Naive thymus-derived CD8-positive, alpha-beta T cell (primary cell): ENCODE measurements at places on chromosomes 7 and 10.

- no peaks in the 10 kb centered on the region for H3K4me1 ChIP-seq
- no peaks in the 10 kb centered on the region for H3K27me3 ChIP-seq
- DNase-seq = no peak
- no peak overlapping the region for H3K27ac ChIP-seq
- H3K36me3 ChIP-seq = peaks cover 29% of the 10 kb centered on the region
Measured at GRCh38 chr7:24659505-24659904, 86.3 kb downstream of the PALS2 start.

GRCh38 chr7:84712374-84713121 lies 474.3 kb downstream of the SEMA3D start:
- no peak overlapping the region for H3K27ac ChIP-seq
- no peak for DNase-seq
- no peak overlapping the region for H3K4me3 ChIP-seq
- H3K36me3 ChIP-seq = no peaks in the 10 kb centered on the region
- H3K4me1 ChIP-seq = no peaks in the 10 kb centered on the region
- no peaks in the 10 kb centered on the region for H3K27me3 ChIP-seq

DNA sequence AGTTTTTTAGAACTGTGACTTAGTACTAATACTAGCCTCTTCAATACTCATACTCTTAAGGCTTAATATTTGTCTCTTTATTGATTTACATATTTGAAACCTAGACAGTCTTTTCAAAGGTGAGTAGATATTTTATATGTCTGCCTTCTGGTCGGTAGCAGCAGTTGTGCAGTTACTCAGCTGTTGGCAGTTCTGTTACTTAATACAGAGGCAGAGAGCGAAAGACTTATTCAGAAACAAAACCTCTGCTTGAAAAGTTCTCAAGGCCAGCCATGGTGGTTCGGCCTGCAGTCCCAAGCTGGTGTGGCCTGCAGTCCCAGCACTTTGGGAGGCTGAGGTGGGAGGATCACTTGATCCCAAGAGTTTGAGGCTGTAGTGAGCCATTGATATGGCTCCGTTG lies 84.2 kb downstream of the AUTS2 start:
- H3K4me3 ChIP-seq = no peak overlapping the region
- DNase-seq = no peak
- H3K27me3 ChIP-seq = no peaks in the 10 kb centered on the region
- H3K27ac ChIP-seq = no peak overlapping the region
- no peaks in the 10 kb centered on the region for H3K36me3 ChIP-seq

GRCh38 chr10:88991899-88992320 lies 1.3 kb downstream of the FAS start:
- H3K36me3 ChIP-seq = no peaks in the 10 kb centered on the region
- H3K27me3 ChIP-seq = no peaks in the 10 kb centered on the region
- H3K27ac ChIP-seq = peak overlapping the region; percentile 92
- no peak for DNase-seq
- peak overlapping the region; percentile 91 for H3K4me3 ChIP-seq
- H3K4me1 ChIP-seq = peaks cover 25% of the 10 kb centered on the region

DNA sequence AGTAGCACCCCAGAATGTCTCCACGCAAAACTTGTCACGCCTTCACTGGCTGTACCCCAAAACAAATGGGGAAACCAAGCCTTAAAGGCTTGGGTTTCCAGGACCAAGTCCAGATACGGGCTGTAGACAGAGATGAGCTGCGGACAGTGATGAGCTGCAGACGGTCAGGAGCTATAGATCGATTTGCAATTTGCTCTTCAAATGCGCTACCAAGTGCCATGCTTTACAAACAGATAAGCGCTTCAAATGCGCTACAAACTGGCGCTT lies 658 bp upstream of the SGCE start:
- no peaks in the 10 kb centered on the region for H3K36me3 ChIP-seq
- DNase-seq = no peak
- peaks cover 7% of the 10 kb centered on the region for H3K4me1 ChIP-seq
- H3K4me3 ChIP-seq = peak overlapping the region; percentile 84

- no peak for DNase-seq
- H3K36me3 ChIP-seq = no peaks in the 10 kb centered on the region
- H3K4me3 ChIP-seq = no peak overlapping the region
Measured at GRCh38 chr7:95398155-95398940, 2.2 kb upstream of the PON3 start.

GRCh38 chr7:94655848-94656657 lies at the start of gene SGCE:
TSS of gene SGCE (minus strand) at chr7:94656133. CDS start at chr7:94656098, 35 bp downstream.
- H3K27ac ChIP-seq = peak within 1 kb of the TSS; percentile 52
- H3K36me3 ChIP-seq = no peaks in the 10 kb centered on the region
- peak within 1 kb of the TSS; percentile 88 for H3K4me3 ChIP-seq
- peaks cover 14% of the 10 kb centered on the region for H3K27me3 ChIP-seq
- peaks cover 7% of the 10 kb centered on the region for H3K4me1 ChIP-seq

GRCh38 chr10:80661526-80661925 lies 123.8 kb downstream of the SH2D4B start:
- H3K27me3 ChIP-seq = peaks cover 21% of the 10 kb centered on the region
- peaks cover 3% of the 10 kb centered on the region for H3K4me1 ChIP-seq
- no peaks in the 10 kb centered on the region for H3K36me3 ChIP-seq
- no peak overlapping the region for H3K27ac ChIP-seq

GRCh38 chr7:22356701-22357310 lies at the start of gene RAPGEF5:
TSS of gene RAPGEF5 (minus strand) at chr7:22357154. CDS start at chr7:22357060, 94 bp downstream.
- peaks cover 28% of the 10 kb centered on the region for H3K27me3 ChIP-seq
- H3K27ac ChIP-seq = no peak within 1 kb of the TSS
- H3K36me3 ChIP-seq = peaks cover 2% of the 10 kb centered on the region
- H3K4me3 ChIP-seq = peak within 1 kb of the TSS; percentile 78
- H3K4me1 ChIP-seq = peaks cover 9% of the 10 kb centered on the region
- DNase-seq = no peak

DNA sequence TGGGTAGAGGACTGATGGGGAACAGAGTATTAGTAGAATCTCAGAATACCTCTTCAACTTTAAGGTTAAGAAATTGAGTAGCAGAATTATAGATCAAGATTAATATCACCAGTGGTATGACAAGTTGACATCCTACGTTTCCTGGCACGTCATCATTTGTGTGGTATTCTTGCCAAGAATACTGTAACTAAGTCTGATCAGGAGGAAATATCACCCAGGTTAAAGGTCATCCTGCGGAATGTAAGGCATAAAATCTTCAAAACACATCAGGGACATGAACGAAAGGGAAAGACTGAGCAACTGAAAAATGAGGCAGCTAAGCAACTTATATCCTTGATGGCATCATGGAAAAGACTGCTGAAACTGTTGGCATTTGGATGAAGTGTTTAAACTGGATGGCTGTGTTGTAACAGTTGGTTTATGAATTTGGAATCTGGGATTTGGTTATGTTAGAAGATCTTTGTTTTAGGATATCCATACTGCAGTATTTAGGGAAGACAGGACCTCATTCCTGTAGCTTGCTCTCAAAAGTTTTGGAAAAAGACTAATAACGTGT lies 86.1 kb downstream of the TRIM24 start:
- no peak for DNase-seq
- H3K36me3 ChIP-seq = peaks cover 79% of the 10 kb centered on the region
- H3K27ac ChIP-seq = no peak overlapping the region
- peaks cover 5% of the 10 kb centered on the region for H3K4me1 ChIP-seq
- no peak overlapping the region for H3K4me3 ChIP-seq

DNA sequence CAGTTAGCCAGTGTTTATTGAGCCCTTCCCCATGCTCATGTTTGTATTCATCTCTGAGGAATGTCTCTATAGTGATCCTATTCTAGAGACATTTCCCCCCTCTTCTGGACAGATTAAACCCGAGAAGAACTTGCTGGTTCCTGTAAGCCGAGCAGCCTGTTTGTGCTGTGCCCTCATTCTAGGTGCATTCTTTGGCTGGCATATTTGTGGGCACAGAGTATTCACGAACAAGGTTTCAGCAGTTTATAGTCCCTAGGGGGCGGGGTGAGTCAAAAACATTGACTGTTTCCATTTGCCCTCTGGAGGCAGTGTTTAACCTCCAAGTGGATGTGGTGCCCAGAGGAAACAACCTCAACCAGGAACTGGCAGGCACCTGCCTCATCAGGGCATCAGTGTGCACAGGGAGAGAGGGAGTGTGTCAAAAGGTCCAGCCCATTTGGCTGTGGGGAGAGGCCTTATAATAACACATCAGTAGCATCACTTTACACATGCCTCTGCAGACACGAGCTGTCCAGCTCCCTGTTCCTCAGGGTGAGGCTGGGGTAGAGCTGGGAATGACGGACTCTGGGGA lies 273.3 kb upstream of the LRGUK start:
- peaks cover 15% of the 10 kb centered on the region for H3K36me3 ChIP-seq
- no peak overlapping the region for H3K27ac ChIP-seq
- H3K4me1 ChIP-seq = peaks cover 5% of the 10 kb centered on the region
- no peaks in the 10 kb centered on the region for H3K27me3 ChIP-seq

DNA sequence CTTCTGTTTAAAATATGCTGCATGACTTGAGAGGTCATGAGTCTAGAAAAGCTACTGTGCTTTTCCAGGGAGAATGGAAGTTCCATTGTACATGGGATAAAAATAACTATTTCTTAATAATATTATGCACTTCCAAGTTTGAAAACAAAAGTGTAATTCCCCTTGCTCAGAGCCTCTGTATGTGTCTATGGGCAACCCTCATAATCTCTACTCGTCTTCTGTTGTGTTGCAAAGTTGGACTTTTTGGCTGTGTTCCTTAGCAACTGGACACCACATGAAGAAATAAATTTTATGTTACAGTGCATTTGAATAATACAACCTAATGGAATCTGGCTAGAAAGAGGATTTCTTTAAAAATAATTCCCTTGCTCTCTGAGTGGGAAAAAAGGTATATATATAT lies 242.6 kb downstream of the TWIST1 start:
- H3K4me3 ChIP-seq = no peak overlapping the region
- H3K36me3 ChIP-seq = no peaks in the 10 kb centered on the region
- no peaks in the 10 kb centered on the region for H3K4me1 ChIP-seq
- no peak for DNase-seq
- H3K27me3 ChIP-seq = no peaks in the 10 kb centered on the region

DNA sequence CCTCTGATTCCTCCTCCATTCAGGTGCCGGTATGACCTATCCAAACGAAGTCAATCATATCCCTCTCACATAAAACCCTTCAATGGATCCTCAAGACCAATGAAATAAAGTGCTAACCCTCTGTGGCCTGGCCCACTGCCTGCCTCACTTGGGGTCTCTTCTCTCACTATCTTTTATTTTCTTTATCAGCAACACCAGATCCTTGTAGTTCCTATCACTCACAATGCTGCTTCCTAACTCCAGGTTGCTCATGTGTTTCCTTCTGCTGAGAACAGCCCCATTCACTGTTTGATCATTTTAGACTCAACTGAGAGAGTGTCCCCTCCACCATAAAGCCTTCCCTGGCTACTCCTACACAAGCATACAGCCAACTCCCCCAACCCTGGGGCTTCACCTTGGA lies 180.6 kb downstream of the DOCK4 start:
- no peaks in the 10 kb centered on the region for H3K36me3 ChIP-seq
- H3K27me3 ChIP-seq = peaks cover 7% of the 10 kb centered on the region
- H3K4me1 ChIP-seq = no peaks in the 10 kb centered on the region

DNA sequence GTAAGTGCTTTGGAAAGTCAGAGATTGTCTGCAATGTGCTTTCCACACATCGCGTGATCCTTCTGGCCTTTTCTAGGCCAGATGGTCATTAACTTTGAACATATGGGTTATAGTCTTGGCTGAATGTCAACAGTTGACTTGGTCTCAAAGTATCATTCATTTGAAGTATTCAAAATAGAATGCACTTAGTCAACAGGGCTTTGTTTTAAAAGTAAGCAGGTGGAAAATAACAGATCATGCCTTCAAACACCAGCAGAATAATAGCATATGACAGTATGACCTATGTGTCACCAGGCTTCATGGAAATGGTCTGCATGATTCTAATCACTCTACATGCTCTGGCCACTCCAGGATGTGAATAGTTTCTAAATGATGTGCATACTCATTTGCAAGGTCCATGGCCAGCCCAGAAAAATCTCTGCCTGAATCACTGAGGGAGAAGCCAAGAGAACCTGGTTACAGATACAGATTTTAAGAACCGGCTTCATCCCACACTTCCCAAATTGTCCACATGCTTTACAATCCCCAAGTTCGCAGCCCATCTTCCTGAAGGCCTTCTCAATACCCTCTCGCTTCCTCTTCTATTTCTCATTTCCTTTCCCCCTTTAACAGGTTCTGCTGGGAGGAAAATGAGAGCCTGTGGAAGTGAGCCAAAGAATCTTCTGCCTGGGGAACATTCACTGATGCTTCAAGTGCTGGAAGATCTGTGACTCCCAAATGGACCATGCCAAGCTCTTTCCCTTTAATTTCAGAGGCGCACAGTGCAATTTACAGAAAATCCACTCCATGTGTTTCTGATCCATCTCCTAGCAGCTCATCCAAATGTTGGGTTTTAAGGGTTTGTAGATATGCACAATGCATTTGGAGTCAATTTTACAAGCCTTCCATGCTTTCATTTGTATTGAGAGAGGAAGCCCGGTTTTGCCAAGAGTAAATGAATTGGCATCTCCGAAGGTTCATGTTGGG lies 122.8 kb upstream of the GDF10 start:
- H3K36me3 ChIP-seq = no peaks in the 10 kb centered on the region
- H3K4me1 ChIP-seq = peaks cover 15% of the 10 kb centered on the region
- no peak overlapping the region for H3K27ac ChIP-seq
- no peak overlapping the region for H3K4me3 ChIP-seq
- H3K27me3 ChIP-seq = no peaks in the 10 kb centered on the region

- H3K36me3 ChIP-seq = no peaks in the 10 kb centered on the region
- H3K4me1 ChIP-seq = peaks cover 46% of the 10 kb centered on the region
- peak; percentile 12 for DNase-seq
- no peaks in the 10 kb centered on the region for H3K27me3 ChIP-seq
Measured at GRCh38 chr7:5629941-5630340, 151.5 kb downstream of the RNF216 start.
